CD14-positive monocyte (primary cell): ENCODE measurements at places on chromosomes 16 and 17. TPM values are rescaled to one million over a fixed set of nuclear protein-coding genes. Genes with fewer than 3 reads are reported as not detected.

Gene EPN3
- polyA plus RNA-seq, result not detected

Gene CTRB2
- not detected for polyA plus RNA-seq

Gene PDILT
- polyA plus RNA-seq, result not detected

Gene VMP1
- polyA plus RNA-seq, result 386 TPM

Gene OR1F1
- not detected for polyA plus RNA-seq

Gene SSTR5
- polyA plus RNA-seq, result not detected

DNA sequence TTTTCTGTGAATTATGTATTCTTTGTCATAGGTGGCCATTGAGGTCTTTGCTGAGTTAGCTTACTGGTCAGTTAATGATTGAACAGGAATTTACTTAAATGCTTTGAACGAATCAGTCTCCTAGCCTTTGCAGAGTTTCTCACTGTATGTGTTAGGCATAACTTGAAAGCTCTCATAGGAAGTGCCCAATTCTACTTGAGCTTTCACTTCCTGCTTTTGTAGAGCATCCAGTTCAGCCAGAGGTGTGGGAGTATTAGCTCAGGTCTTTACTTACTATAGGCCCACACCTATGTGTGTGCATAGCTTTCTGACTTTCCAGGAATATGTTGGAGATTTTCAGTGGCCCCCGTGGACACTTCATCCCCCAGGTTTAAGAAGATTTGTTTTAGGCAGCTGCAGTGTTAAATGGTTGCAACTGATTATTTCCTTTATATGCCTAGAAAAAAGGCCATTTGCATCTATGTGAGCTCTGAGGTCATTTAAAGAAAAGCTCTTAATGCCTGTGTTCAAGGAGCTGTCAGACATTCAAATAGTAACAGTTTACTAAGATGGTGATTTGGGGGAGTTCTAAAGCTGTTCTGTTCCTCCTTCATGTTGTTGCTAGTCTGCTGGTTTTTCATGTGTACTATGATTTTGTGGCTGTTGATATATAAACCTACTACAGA lies 62.3 kb downstream of the PHKB start:
- peak; percentile 24 for DNase-seq

GRCh38 chr17:27649929-27650328 lies 18.9 kb downstream of the LGALS9 start:
- no peak for DNase-seq

- DNase-seq, result no peak
These were observed 486 bp downstream of the ZNF785 start for GRCh38 chr16:30585022-30585399.

GRCh38 chr17:72287586-72287985 lies 166.8 kb downstream of the SOX9 start:
- no peak for DNase-seq

- no peak for DNase-seq
These were observed 4.7 kb downstream of the CDH15 start for GRCh38 chr16:89176147-89176690.

- no peak for DNase-seq
These were observed 208.1 kb upstream of the ASIC2 start for GRCh38 chr17:33501185-33501584.

DNA sequence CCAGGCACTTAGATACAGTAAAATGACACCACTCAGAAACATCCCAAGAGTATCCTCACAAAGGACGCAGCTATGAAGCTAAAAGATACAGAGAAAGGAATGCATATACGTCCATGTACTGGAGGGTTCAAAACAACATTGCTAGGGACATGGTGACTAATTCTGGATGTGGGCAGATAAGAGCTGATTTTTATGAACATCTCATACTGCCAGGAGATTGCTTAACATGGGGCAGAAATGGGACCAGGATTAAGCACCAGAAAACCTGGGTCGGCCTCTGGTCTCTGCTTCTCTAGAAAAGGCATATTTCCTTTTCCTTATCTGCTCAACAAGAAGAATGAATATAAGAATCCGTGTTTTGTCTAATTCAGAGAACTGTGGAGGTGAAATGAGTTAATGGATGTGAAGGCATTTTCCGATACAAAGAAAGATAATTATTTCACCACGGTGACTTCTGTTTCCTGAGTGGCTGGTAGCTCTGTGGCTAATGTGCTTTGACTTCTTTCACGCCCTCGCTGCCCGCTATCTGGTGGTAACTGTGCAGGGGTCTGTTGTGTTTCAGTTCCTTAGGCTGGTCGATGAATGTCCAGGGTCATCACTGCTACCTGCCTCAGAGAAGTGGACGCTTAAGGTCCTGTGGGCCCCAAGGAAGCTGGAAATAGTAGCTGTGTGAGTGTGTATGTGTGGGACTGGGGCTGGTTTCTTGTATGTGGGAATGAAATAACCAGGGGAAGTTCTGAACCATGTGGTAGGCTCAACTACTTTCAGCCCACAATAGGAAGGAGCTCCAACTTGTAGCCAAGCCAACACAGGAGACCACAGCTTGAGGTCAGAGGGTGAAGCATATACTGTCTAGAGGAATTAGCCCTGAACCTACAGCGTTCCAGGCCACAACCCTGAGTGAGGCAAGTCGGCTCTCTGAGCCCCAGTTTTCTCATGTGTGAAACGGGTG lies 15.8 kb upstream of the CCL5 start:
- DNase-seq, result peak; percentile 8

DNA sequence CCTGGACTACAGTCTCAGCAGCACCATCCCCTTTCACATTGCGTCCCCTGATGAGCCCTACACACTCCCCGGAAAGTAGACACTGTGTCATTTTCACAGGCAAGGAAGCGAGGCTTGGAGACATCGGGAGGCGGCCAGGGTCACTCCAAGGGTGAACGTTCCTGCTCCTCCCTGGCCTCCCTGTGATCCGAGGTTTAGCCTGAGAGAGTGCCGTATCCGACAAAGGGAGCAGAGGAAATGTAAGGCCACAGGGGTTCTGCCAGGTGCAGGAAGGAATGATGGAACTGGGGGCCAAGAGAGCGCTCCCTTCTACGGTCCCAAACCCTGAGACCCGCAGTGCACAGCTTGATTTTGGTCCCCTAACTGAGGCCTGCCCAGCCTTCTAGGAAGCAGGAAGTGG lies 8.0 kb upstream of the PIK3R6 start:
- DNase-seq, result no peak

DNA sequence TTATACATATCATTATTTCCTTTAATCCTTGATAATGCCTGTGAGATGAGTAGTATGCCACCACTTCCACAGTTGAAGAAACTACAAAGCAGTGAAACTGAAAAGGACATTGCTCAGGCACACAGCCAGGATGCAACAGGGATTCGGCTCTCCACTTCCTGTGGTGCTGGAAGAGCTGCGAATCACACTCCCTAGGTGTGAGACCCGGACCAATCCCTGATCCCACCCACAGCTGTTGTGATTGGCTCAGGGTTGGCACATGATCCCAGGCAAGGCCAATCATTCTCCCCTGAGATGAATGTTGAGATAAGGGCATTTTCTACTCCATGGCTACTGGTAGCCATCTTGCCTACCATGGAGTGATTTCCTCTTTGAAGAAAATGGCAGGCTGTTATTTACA lies 218.2 kb downstream of the TMEM114 start:
- DNase-seq, result no peak

DNA sequence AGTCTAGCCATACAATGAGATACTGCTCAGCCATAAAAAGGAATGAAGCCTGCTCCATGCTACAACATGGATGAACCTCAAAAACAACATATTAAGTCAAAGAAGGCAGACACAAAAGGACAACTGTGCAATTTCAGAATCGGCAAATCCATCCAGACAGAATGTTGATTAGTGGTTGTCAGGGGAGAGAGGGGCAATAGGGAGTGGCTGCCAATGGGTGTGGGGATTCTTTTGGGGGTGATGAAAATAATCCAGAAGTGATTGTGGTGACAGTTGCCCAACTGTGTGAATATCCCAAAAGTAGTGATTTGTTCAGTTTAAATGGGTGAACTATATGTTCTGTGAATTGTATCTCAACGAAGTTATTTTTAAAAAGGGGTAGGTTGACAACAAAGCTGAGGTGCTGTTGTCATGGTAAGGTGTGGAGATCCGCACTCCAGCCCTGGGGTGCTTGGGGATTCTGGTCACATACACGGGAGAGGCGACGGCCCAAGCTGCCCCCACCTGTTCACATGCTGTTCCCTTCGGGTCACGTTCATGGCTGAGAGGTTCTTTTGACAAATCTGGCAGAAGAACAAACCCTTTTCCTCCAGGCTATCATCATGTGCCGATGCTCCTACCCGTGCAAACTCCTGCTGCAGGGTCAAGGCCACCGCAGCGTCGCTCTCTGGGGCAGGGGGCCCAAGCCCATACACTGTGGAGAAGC lies 9.6 kb downstream of the SLX4 start:
- DNase-seq, result no peak

DNA sequence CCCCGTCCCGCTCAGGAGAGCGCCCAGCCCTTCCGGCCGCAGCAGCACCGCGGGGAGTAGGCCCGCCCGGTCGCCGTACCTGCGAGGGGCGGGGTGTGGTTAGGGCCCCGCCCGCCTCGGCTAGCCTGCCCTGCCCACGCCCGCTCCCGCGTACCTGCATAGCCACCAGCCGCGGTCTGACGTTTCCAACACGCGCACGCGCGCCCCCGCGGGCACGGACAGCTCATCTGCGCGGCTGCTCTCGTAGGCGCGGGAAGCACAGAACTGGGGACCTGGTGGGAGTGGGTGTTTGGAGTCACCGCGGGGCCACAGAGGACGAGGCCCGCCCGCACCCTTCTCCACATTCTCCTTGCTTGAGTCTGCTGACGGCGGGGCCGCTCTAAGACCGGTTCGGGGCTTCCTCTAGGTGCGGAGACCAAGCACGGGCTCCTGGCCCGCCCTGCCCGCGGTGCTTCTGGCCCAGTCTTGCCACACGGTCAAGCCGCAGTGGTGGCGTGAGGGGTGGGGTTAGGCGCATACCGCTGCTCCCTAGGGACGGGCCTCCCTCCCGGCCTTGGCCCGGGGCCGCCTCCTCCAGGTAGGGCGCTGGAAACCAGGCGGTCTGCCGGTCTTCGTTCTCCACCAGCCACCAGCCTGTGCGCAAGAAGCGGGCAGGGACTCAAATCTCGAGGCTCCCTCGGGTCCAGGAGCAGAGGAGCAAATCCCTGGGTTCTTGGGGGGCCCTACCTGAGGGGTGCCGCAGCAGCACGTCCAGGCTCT lies 1.8 kb downstream of the NOXO1 start:
- no peak for DNase-seq

DNA sequence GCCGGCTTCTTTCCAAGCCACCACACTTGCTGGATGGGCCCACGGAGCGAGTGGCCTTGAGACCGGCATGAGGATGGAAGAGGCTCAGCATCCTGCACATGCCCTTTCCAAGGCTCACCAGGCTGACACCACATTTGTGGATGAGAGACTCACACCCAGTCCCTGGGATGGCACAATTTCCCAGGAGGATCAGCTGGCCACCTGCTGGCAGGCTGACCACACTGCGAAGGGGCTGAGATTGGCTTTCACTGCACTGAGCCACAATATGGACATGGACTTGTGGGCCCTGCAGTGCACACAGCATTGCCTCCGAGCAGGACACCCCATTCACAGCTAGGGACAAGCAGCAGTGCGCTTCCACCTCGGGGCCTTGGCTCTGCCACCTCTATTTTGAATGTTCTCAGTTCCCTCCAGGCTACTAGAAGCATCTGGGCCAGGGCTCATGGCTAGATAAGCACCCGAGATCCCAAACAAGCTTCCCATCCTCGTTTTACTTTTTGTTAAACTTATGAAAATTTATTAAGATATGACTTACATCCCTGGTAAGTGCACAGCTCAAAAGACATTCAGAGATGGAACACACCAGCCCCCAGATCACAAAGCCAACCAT lies 25.3 kb upstream of the KSR1 start:
- DNase-seq, result peak; percentile 52

DNA sequence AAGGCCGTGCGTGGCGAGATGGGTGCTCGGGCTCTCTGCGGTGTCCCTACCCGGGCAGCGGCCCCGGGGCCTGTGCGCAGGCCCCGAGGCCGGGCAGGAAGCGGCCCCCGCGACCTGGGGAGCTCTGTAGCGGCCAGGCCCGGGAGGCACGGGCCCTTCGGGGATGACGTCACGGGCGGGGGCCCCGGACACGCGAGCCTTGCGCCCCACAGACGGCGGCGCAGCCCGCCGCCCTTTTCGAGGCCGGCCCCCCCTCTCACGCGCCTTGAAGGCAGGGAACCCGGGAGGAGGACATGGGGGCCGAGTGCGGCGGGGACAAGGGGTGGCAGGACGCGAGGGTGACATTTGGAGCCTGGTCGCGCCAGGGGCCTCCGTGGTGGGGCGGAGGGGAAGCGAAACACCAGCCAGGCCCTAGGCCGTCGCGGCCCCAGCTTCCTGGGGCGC lies 1.1 kb downstream of the RAI1 start:
- DNase-seq, result peak; percentile 71

DNA sequence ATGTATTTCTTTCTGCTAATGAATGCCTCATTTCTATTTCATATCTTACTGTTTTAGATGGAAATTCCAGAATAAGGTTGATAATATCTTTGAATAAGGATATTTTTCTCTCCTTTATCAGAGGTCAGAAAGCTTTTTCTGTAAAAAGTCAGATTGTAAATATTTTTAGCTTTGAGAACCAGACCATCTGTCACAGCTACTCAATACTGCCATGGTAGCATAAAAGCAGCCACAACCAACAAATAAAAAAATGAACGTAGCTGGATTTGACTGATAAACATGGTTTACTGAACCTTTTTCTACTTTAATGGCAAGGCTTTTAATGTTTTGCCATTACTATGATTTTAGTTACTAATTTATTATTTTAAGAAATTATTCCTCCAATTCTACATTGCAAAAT lies 217.4 kb upstream of the COX10 start:
- no peak for DNase-seq

DNA sequence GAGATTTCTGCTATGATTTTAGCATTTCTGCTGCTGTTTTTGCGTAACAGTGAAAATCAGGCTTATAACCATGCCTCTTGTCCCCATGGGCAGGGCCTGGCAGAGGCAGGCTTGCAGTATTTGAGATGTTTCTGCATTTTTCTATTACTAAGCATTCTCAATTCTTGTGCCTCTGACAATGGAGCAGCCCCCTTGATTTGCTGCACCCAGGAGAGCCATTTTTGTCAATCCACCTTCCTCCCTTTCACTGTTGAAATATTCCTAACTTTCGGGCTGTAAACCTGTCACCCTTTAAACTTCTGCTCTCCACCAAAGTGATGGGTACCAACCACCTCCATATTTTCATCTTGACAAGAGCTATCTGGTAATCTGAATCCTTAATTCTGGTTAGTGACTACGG lies 178.1 kb downstream of the CNTNAP4 start:
- no peak for DNase-seq

- DNase-seq, result peak; percentile 47
These were observed 142.0 kb upstream of the RCVRN start for GRCh38 chr17:10046786-10047785.

DNA sequence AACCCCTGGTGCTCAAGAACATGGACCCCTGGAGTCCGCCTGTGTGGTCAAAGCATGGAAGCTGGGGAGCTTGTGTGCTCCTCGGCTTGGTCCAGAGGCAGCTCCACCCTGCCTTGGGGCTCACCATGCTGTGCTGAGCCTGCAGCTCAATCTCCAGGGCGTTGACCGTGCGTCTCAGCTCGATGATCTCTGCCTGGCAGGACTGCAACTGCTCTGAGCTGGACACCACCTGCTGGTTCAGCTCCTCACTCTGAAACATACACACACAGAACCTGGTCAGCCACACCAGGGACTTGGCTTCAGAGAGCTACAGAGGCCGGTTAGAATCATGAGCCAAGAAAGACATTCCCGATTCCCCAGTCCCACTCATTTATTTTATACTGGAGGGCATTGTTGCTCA lies 2.7 kb downstream of the KRT35 start:
- DNase-seq, result no peak
